ENCODE measurements at places on chromosomes 7 and 10.

- DNase-seq, result no peak
Measured at GRCh38 chr7:111676811-111677210, 114.5 kb upstream of the IMMP2L start.

GRCh38 chr7:157926521-157927150 lies 589.8 kb downstream of the DNAJB6 start:
- DNase-seq, result no peak

GRCh38 chr7:50657912-50658311 lies 92.7 kb upstream of the DDC start:
- no peak for DNase-seq

DNA sequence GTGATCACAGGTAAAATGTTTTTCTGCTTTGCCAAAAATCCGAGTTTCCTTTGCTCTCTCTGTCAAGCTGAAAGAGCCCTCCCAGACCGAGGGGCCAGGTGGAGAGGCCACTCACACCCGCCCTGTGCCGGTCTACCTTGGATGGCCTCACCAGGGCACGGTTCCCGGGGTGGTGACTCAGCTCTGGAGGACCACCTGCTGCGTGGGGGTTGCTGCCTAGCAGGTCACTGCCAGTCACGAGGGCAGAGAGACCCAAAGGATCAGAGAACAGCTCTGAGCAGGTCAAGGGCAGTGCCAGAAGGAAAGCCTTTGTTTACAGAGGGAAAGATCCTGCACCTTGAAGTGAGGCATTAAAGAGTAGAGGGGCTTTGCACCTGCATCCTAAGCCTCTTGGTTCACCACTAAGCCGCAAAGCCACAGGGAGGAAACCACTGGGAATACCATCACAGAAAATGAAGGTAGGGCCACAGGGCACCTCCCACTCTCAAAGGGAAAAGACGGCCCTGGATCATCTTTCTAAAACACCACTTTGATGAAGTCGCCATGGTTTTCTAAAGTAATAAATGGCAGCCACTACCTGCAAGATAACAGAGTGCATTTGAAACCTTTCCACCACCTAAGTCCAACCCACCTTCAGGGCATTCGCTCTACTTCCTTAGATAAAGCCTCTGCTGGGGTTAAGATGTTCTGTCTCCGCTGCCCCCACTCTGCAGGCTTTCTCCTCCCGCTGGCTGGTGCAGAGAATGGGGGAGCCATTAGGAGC lies 160.3 kb upstream of the KLF14 start:
- DNase-seq, result no peak

DNA sequence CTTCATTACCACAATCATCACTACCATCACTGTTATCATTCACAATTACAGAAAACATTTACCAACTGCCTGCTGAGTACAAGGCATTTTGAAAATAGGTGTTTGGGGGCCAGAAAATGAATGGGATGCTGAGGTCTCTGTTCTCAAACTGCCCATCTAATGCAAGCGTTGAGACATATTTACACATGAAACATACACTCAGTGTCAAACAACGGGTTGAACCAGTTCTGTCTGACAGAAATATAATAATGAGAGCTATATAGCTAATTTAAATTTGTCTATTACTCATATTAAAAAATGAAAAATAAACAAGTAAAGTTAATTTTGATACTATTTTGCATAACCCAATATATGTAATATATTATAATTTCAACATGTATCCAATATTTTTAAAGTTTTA lies 303.1 kb downstream of the KCNMA1 start:
- DNase-seq, result no peak

DNA sequence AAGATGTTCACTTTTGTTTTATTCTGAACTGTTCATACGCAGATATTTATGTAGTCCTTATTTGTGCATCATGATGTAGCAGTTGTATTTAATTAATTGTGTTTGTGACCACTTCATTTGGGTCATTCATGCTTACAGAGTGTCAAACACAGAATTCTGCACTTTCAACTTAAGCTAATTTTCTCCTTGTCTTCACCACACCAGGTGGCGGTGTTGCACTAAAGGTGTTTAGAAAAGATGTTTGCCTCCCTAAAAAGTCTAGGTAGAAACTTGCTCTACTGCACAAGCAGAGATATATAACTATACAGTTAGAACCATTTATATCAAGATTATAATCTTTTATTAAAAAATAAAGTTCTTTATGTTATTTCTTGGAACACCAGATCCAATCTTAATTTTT lies 1.3 kb upstream of the TAS2R38 start:
- DNase-seq, result no peak

DNA sequence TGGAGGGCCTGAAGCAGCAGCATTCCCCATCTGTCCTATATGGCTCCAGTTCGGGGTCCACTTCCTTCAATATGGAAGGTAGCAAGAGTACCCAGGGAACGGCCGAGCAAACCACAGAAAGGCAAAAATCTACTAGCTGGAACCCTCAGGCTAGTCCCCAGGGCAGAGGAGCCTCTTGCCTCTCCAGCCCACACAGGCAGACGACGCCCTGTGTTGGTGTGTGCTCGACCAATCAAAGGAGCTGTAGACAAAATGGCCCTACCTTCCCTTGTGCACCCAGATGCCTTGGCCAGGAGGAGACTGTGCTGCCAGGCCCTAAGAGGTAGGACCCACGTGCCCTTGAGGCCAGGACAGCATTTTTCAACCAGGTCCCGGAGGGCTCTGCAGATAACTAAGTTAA lies 91.5 kb downstream of the FAM53B start:
- no peak for DNase-seq

DNA sequence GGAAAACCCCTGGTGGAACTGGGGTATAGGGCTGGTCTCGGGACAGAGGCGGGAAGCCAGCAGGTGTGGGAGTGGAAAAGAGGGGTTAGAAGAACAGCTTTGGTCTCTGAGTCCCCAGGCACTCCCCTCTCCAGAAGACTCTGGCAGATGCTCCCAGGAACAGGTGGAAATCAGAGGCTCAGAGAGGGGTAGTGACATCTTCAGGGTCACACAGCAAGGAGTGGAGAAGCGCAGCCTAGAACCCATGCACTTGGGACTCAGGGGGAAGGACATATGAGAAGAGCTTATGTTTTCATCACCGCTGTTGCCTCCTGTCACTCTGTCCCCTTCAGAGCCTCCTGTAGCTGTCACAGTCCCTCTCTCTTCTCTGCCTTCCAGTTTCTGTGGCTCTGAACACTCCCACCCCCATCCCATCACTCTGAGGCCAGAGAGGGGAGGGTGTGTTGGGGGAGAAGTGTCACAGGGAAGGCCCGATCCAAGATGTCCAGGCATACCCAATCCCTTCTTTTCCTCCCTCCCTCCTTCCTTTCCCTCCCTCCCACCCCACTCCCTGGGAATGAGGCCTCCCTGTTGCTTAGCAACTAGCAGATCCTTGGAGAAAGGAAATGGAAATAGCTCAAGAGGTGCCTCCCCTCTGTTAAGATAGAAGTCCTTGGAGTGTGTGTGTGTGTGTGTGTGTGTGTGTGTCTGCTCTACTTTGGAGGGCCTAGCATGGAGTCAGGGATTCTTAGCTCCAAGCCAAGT lies 32.0 kb downstream of the SRRM3 start:
- DNase-seq, result no peak

DNA sequence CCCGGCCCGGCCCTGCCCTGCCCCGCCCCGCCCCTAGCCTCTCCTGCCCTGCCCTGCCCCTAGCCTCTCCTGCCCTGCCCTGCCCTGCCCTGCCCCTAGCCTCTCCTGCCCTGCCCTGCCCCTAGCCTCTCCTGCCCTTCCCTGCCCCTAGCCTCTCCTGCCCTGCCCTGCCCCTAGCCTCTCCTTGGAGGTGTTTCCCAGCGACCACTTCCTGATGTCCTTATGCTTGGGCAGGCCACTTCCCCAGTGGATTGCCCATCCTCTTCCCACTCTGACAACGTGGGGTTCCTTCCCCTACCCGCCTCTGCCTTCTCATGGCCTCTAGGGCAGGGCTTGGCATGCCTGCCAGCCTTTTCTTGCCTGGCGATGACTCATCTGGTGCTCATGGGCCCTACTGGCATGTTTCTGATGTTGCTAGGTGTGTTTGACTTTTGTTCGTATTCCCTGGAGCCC lies 21.2 kb downstream of the PRXL2A start:
- no peak for DNase-seq

DNA sequence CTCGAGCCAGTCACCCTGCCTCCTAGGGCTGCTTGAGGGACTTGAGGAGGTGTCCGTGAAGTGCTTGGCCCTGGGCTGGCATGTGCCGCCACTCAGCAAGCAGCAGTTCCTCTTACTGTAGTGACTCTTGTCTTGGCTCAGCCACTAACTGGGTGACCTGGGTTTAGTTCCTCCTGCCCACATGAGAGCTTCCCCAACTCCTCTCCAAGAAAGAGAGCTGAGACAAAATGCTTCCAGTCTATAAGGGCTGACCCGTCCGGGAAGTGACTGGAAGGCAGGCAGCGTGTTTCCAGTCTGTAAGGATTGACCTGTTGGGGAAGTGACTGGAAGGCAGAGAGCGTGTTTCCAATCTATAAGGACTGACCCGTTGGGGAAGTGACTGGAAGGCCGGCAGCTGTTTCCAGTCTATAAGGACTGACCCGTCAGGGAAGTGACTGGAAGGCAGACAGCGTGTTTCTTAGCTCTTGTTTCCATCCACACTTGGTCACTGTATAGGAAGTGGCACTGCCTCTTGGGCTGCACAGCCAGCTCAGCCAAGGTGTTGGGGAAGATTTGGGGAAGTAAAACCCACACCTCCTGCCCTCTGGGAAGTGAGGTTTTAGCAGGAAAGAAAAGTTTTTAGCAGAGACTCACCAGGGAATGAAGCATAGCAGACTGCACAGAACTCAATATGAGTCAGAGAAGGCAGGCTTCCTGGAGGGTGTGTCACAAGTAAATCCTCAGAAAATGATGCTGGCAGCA lies 53.3 kb upstream of the PPIF start:
- peak; percentile 19 for DNase-seq

GRCh38 chr10:60742512-60742911 lies 35.8 kb upstream of the CDK1 start:
- no peak for DNase-seq

DNA sequence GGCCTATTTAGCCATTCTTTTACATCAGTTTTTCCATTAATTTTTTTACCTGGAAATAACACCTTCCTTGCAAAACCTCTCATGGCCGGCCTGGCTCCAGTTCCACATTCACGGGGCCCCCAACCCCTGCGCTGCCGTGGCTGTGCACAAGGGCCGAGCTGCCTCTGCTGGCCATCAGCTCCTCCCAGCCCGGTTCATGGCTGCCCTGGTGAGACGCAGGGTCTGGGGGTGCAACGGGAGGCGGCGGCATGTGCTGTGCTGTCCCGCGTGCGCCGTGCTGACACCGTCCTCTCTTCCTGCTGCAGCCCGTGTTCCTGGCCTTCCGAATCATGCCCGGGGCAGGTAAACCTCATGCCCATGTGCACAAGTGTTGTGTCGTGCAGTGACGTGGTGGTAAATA lies 4.4 kb downstream of the NKX6-2 start:
- no peak for DNase-seq

DNA sequence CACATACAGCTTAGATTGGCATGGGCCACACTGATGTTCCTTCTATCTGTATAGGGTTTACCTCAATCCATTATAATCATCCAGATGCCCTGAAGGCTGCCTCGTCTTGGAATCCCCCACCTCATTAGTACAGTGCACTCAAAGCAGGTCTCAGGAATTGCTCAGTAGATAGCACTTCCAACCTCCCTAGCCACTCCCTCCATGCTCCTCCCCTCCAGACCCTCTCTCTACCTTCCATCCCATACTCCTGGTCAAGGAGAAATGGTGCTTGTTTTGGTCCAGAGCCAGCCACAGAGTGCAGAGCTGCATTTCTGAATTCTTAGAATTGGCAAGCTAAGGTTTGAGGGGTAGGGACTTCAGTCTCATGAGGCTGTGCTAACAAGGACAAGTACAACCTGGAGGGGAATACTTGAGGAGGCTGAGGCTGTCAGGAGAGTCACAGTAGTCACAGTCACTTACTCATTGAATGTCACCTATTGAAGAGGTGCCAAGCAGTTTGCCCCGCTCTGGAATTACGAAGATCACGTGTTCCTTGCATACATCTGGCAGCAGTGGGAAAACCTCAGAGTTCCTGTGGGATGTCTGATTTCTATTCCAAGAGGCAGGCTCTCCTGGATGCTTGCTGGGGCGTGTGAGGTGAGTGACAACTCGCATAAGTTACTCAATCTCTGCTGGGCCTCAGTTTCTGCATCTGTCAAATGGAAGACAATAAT lies 60.7 kb upstream of the ZNF746 start:
- no peak for DNase-seq

GRCh38 chr10:31836569-31837406 lies 91.8 kb downstream of the ARHGAP12 start:
- no peak for DNase-seq

- DNase-seq, result no peak
Measured at GRCh38 chr7:143038635-143039034, 11.7 kb upstream of the OR9A2 start.

- DNase-seq, result no peak
Measured at GRCh38 chr10:86217371-86218080, 149.1 kb downstream of the GRID1 start.
